B cell (primary cell): ENCODE measurements at places on chromosomes 2 and 18.
A peak's percentile ranks its signal among the peaks of the same experiment; 100 is the strongest.

- DNase-seq, result peak; percentile 74
Measured at GRCh38 chr2:162297925-162298552, 20.4 kb downstream of the IFIH1 start.

- no peak for DNase-seq
Measured at GRCh38 chr2:43675646-43676321, 445 bp downstream of the C1GALT1C1L start.

DNA sequence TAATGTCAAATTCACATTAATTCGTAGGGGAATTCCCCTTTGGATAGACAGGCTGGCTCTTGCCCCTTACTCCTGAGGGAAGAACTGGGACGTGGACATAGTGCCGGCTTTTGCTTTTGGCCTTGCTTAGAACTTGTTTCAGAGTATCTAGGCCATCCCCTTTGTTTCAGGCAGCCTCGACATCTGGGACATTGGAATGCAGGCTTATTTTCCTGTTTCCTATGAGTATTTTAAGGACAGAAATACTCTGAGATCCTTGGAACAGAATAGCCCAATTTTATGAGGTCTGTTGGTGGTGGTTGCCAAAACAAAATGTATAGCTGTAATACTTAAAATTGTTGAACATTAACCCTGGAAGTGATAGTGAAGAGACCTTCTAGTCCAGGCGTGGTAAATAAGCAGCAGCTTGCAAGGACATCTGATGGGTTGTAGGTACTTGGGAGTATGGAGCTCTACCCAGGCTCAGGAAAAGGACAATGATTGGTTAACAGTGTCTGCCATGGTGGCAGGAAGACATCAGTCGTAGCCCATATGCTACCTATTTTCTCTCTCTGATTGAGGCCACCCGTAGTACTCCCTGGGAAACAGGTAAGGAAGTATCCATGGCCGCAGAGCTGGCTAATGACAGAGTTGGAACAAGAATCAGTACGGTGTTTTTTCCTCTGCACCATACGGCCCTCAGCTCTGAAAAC, 112.4 kb downstream of the CDK15 start:
- no peak for DNase-seq

GRCh38 chr18:21463718-21464117, 136.8 kb downstream of the ESCO1 start:
- DNase-seq, result no peak

- no peak for DNase-seq
Measured at GRCh38 chr2:222819722-222820333, 41.0 kb upstream of the ACSL3 start.

DNA sequence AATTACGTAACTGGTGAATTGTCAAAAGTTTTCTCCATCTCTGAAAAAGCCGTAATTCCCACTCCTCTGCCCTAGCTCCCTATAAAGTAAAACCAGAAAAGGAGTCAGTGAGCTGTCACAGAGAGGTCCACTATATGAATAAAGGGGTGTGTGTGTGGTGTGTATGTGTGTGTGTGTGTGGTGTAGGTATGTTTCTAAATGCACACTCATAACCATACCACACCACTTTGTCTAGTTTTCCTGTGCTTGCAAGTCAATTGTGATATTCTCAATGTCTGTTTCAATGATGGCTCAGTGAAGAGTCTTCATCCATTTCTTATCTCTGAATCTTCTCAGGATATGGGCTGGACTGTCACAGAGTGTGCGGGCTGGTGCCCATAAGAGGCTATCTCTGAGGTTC, 54.8 kb upstream of the CCDC68 start:
- DNase-seq, result no peak

DNA sequence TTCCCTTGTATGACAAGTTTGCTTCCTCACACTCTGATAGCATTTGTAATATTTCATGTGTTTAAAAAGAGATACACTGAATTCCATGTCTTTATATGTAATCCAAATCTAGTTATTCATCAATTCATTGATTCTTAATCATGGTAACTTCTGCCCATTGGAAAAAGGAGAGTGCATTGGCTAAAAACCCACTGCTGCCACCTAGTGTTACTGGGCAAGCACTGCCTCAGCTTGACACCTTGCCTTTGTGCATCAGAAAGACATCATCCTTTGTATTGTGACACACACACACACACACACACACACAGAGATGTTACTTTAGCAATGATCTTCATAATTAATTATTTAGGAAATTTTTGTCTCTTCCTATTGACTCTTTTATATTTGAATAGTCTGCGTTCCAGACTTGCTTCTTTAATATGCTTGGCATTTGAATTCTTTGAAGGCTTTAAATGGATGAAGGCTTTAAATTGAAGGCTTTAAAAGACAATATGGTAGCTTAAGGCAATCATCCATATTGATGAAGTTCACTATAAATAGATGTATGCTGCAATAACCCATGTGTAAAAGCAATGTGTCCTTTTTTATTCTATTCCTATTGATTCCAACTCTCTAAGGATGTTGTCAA, 414.2 kb upstream of the CHST9 start:
- DNase-seq, result peak; percentile 20

- DNase-seq, result no peak
Measured at GRCh38 chr2:105866216-105867185, 121.8 kb downstream of the NCK2 start.

DNA sequence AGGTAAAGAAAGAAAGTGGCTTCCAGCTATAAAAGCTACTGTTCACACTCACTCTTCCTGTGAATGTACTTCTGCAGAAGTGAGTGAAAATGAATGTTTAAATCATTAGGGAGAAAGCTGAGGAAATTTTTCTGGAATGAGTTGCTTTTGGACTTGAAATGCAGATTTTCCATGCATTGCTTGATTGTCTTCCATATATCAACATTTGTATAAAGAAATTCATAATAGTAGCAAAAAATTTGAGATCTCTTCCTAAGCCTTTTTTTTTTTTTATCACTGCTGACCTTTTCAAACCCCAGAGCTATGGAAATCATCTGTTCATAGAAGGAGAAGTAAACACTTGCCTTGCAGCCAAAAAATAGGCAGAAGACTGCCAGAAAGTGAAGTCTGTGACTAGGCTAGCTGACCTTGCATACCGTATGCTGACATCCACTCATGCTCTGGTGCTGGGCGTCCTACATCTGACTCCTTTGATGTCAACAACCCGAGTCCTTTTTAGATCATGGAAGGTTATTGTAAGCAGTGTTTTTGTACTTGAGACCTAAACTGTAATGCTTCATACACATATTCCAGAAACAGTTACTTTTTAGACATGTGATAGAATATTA, 154.5 kb upstream of the RASGRP3 start:
- no peak for DNase-seq

DNA sequence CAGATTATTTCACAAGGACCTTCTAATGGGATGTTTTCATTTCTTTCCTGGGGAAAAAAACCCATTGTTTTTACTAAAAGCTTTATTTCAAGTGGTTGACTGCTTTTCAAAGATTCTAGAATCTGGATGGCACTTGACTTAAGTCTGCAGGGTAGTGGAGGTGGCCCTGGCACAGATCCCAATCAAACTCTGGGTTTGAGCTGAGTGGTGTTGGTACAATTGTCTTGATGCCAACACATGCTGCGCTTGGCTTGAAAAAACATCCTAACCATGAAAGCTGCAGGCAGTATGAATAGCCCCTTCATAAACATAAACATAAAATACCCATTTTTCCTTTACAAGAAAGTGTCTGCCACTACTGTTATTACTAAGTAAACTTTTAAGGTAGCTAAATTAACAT, 3.6 kb downstream of the PAPOLG start:
- DNase-seq, result no peak

DNA sequence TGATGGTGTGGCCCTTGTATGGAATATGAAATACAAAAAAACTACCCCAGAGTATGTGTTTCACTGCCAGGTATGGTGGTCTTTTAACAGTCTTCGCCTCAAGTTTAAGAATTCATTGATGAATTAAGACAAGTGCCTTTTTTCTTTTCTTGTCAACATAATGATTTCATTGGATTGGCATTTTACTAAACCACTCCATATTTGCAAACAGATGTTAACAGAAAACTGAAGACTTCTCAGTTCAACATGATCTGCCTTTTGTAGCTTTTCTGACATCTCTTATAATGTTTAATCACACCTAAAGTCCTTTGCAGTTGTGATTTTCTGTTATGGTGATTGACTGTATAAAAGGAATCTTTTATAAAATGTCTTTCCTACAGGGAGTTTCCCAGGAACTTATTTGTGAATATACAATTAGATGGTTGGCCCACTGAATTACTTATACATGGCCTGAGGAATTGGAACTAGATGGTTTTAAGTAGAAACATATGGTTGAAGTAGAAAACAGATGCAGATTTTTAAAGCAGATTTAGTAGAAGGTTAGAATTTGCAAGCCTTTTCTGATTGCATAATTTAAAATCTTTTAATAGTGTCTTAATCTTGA, 39.7 kb downstream of the DYNC1I2 start:
- no peak for DNase-seq

- DNase-seq, result no peak
Measured at GRCh38 chr2:217430916-217431576, 571.2 kb upstream of the TNP1 start.

GRCh38 chr2:224042191-224042696, 3.2 kb upstream of the SERPINE2 start:
- DNase-seq, result no peak

DNA sequence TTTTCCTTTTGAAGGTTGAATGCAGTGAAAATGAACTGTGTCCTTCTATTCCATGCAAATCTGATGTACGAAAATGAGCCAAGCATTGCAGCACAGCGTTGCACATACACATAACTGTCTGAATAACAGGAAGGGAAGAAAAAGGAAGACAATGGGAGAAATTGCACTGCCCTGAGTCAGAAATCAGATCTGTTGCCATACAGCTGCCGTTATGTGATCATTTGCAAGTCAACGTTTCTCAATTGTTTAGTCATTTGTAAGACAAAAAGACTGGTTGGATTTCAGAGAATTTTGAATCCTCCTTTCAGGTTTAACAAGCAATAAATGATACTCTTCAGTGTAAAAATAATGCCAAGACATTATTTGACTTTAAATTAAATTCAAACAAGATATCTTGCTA, 284.1 kb downstream of the DSEL start:
- no peak for DNase-seq

DNA sequence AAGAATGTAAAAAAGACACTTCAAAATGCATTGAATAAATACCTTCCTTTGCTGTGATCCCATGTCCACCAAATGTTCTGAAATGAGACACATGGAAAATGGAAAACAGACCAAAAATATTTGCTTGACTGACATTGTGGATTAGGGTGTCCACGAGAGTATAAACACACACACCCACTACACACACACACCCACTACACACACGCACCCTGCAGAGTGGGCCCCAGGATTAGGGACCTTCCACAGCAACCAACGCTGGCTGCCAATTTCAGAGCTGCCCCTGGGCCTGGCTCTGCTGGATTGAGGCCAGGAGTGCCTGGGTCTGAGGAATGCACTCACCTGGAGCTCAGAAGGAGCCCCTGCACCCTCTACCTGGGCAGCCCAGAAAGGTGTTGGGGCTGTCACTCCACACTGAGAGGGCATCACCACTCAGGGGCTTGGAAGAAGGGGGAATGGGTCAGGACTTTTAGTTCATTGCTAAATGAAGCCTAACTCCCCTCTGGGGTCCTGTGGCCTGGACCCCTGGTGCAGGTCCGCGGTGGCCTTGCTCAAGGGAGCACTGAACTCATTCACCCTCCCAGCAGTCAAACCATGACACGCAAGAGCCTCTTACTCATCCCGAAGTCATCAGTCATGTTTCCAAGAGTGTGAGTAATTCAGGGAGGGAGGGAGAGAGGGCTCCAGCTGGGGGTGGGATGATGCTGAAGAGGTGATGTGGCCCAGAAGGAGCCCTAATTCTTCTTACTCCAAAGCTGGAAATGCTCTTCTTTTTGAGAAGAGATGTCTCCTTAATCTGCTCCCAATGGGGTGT, 50.2 kb upstream of the PLB1 start:
- no peak for DNase-seq

DNA sequence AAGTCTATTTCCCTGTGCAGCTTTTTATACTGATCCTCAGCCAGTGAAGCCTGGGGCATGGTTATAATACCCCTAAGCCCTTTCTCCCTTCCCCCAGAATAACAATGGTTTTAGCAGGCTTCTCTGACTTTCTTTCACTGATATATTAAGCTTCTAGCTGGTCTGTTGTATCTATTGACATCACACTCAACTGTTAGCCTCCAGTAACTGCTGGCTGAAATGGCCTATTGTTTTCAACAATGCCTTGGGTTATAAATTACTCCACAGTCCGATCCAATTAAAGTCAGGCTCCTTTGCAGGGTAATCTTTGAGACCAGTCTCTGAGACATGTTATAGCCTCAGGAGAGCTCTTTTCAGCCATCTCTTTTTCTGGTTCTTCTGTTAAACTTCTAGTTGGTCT, 2.9 kb upstream of the SLC9A4 start:
- no peak for DNase-seq

DNA sequence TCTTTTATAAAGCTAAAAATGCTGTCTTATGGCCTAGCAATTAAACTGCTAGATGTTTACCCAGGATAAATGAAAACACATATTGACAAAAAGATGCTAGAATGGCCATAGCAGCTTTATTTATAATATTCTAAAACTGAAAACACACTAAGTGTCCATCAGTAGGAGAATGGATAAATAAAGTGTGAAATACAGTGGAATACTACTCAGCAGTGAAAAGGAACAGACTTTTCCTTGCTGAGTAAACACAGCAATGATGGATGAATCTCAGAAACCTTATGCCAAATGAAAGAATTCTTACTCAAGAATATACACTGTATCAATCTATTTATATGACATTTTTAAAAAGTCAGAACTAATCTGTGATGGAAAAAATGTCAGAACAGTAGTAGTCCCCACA, 33.2 kb downstream of the DDX1 start:
- no peak for DNase-seq

- DNase-seq, result no peak
Measured at GRCh38 chr2:56505885-56506284, 322.1 kb downstream of the CCDC85A start.

DNA sequence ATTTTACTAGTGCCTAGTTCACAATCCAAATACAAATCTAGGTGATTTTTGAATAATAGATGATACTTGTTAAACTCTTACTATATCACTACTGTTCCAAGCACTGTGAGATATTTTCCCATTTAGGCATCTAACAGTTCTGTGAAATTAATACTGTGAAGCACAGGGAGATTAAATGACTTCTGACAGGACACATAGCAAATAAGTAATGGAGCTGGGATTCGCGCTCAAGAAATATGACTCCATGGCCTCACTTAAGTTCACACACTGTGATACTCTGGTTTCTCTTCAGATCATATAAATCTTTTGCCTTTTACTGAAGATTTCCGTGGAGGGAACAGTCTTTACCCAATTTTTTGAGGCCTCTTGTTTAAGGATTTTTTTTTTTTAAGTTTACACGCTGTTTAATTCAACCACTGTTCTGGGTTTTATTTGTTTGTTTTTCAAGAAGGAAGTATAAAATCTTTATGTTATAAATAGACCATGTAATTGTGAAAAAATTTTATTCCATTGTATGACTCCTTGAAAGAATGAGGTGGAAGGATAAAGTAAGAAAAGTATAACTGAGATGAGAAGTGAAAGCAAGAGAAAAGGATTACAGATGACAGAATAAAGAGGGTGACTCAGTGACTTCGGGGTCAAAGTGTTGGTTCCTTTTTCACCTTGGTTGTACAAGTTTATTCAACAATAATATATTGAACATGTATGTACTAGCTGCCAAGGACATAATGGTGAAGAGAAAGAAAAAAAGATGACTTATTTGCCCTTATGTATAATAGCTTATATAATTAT, 30.2 kb downstream of the RBM45 start:
- DNase-seq, result no peak

GRCh38 chr18:35868915-35869314, 103.6 kb upstream of the RMP24 start:
- DNase-seq, result no peak

GRCh38 chr18:57856557-57857280, 53.6 kb upstream of the ATP8B1 start:
- DNase-seq, result no peak

- no peak for DNase-seq
Measured at GRCh38 chr18:31105733-31106132, 3.5 kb upstream of the DSC2 start.
